Activated CD8-positive, alpha-beta memory T cell treated with anti-CD3 and anti-CD28 coated beads, Interleukin-2, amount 10 ng/mL, durations not matched to agents 7 days and 5 days (primary cell): ENCODE measurements at places on chromosomes 3 and 15. TPM values are rescaled to one million over a fixed set of nuclear protein-coding genes. Genes with fewer than 3 reads are reported as not detected.

DNA sequence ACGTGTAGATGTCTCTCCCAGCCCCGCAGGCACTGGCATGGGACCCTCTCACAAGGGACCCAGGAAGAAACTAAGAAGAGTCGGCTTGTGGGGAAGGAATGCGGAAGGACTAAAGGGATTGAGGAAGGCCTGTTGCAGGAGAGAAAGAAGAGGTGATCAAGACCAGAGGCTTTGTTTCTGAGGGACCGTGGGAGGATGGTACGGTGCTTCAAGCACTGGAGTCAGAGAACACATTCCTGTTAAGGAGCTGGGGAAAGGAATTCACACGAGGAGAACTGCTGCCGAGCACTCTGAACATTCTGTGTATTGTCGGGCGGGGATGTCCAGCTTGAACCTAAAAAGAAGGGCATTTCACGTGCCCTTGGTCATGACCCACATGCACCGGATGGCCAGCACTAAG is 91.4 kb downstream of the TAMM41 start:
- H3K27me3 ChIP-seq: no peaks in the 10 kb centered on the region
- H3K27ac ChIP-seq: no peak overlapping the region
- no peak for DNase-seq

DNA sequence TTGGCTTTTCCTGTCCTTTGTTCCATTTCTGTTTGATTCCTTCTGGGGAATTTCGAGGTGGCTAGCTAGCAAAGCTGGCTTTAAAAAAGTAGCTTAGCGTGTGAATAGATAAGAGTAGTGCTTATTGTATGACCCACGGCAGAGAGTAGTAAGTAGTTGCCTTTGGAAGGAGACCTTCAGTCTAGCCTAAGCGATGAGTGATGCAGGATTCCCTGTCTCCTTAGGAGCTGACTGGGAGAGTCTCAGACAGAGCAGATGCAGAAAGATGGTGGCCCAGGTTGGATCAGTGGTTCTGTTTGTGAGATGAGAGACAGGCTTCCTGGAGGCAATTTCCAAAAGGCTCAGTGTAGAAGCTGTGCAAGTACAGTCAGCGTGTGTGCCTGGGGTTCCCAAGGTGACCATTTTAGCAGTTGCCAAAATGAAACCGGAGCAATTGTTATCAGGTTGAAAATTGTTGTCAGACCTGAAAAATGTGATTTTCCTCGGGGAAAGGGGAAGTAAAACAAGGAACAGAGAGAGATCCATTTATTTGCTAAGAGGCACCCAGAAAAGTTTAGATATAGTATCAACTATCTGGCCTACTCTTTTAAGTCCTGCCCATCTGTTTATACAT is 681 bp upstream of the IL5RA start:
- no peak overlapping the region for H3K4me3 ChIP-seq
- H3K4me1 ChIP-seq: peaks cover 25% of the 10 kb centered on the region
- H3K36me3 ChIP-seq: no peaks in the 10 kb centered on the region

DNA sequence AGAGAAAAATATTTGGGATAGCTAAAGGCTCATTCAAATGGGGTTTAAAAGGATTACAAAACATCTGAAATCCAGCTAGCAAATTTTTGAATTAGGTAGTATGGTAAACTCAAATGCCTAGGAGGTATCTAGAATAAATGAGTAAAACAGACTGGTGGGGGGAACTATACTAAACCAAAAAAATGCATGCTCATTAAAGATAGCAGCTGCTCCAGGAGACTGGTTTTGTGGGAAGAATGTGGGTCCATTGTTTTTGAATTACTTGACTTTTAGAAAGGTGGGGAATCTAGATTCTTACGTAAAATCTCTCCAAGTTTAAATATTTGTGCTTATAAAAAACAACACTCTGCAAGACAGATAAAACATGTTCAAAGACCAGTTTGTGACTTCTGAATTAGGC is 73.8 kb downstream of the LEKR1 start:
- no peak for DNase-seq
- no peaks in the 10 kb centered on the region for H3K27me3 ChIP-seq
- H3K27ac ChIP-seq: no peak overlapping the region
- no peak overlapping the region for H3K4me3 ChIP-seq
- H3K36me3 ChIP-seq: no peaks in the 10 kb centered on the region

DNA sequence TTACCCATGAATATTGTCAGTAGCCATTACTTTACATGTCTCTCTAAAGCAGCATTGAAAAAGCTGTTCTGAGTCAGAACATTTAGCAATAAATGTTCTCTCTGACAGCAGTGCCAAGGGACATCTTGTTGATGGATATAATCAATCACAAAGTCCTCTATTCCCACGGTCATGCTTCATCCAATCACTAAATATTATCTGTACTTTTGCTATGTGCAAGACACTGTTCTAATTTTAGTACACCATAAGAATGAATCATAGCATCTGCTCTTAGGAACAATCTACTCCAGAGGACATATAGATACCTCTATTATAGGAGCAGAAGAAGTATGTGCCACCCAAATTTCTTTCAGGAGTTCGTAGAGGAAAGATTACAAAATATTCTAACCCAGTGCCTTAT is 142.5 kb upstream of the MBNL1 start:
- no peak overlapping the region for H3K27ac ChIP-seq
- H3K4me1 ChIP-seq: peaks cover 19% of the 10 kb centered on the region
- H3K4me3 ChIP-seq: no peak overlapping the region
- no peak for DNase-seq

GRCh38 chr3:154224366-154224765 is 99.9 kb downstream of the DHX36 start:
- DNase-seq: no peak
- H3K27ac ChIP-seq: no peak overlapping the region

DNA sequence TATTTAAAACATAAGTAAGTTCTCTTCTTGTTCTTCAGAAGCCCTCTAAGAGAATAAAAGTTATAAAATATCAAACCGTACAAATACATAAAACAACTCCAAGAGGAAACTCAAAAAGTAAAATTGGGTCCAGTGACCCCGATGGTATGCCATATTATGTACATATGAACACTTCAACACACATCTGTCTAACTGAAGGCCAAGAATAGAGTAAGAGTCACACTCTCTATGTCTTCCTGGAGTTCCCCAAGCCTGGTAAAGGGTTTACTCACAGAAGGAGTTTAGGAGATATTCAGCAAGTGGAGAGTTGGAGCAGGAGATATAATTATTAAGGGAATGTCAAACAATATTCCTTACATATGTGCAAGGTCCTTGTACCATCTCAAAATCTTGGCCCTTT is 101.3 kb upstream of the EIF1B start:
- H3K36me3 ChIP-seq: no peaks in the 10 kb centered on the region
- no peak overlapping the region for H3K27ac ChIP-seq
- DNase-seq: no peak
- H3K27me3 ChIP-seq: no peaks in the 10 kb centered on the region
- no peak overlapping the region for H3K4me3 ChIP-seq
- H3K4me1 ChIP-seq: no peaks in the 10 kb centered on the region

DNA sequence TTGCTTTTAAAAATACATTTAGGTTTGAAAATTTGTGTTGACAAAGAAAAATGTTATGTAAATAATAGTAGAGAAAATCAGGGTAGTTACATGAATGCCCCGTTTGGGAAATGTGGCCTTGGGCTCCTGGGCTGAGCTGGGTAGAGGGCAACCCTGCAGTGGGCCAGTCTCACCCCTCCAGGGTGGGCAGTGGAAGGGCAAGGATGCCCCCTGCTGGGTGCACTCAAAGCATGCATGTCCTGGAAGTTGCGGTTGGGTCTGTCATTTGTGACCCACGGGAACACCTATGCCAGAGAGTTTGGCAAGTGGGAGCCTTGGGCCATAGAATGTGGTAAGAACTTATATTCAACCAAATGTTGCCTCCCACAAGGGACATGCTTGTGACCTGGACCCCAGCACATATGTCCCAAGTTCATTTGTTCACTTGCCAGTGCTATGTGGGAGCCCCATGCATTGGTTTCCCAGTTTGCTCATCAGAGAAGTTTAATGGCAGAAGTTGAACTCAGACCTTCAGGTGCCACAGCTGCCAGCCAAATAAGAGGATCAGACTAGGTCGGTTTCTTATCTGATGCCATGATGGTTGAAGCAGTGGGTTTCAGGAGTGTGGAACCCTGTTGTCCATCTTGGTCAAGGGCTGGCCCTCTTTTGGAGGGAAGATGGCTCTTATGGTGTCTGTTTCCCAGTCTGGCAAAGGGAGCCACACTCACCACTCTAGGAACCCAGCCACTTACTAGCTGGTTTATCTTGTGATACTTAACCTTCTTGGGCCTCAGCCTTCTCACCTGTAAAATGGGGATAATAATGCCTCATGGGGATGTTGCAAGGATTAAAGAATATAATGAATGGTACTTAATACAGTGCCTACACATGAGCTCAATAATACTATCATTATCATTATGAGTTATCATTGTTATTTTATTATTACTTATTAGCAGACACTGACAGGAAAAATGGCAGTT is 2.5 kb upstream of the PLCB2 start:
- peaks cover 24% of the 10 kb centered on the region for H3K27me3 ChIP-seq
- H3K36me3 ChIP-seq: no peaks in the 10 kb centered on the region
- H3K4me3 ChIP-seq: peak overlapping the region; percentile 37
- peak; percentile 80 for DNase-seq

The ARGFX gene
- not detected for total RNA-seq
